Activated T-helper 2 cell treated with anti-CD3 and anti-CD28 coated beads, Interferon-gamma antibody, Interleukin-2, Interleukin-4, amounts not matched to agents 10 μg/mL and 5 μg/mL and 100 μg/mL, durations not matched to agents 14 hours and 24 hours and 36 hours (primary cell): ENCODE measurements at places on chromosomes 2 and 18.

DNA sequence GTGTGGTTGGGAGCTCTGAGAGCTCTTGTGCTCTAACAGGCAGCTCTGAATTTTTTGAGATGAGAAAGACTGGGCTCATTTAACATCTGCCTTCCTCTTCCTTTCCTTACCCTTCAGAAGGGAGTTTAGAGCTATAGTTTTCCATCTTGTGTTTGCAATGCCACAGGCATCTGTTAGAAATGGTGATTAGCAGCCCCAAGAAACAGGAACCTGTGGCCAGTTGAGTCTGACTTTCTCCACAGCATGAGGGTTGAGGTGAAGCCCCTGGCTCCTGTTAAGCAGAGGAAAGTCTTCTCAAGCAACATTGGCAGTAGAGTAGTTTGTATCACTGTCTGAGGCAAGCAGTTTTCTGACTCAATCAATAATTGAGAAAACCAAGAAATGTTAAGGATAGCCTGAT, 577.4 kb downstream of the ZEB2 start:
- H3K27ac ChIP-seq = no peak overlapping the region
- peaks cover 6% of the 10 kb centered on the region for H3K36me3 ChIP-seq
- H3K27me3 ChIP-seq = peaks cover 28% of the 10 kb centered on the region

DNA sequence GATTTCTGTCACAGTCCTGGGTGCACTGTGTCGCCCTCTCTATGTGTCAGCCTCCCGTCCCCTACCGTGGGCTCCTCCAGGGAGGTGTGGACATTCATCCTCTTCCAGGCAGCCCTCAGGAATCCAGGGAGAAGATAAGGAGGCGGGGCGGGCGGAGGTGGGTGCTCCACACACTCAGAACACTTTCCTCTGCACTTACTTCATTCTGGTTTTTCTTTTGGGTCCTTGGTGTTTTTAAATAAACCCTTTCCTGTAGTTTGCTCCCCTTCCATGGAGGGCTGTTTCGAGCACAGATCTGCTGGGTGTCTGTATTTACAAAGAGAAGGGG, 183.9 kb downstream of the FAM210A start:
- H3K27ac ChIP-seq = no peak overlapping the region
- no peak overlapping the region for H3K4me3 ChIP-seq
- peaks cover 14% of the 10 kb centered on the region for H3K4me1 ChIP-seq
- no peaks in the 10 kb centered on the region for H3K27me3 ChIP-seq

DNA sequence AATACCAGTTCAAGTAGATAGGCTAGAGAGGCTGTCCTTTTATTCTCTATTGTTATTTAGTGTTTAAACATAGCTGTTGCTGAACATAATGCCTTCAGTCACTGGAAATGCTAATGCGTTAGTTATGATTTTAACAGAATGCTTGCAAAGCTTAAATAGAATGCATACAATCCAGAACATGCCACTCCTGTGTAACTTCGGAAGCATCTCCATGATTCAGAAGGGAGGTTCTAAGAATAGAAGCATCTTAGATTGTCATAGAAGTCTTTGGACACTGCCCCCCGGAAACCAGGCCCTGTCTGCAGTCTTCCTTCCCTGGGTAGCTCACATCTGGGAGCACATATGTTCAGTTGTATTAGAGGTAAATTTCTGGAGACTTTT, 73.2 kb downstream of the ZNF532 start:
- peaks cover 4% of the 10 kb centered on the region for H3K4me1 ChIP-seq
- no peak overlapping the region for H3K27ac ChIP-seq
- H3K4me3 ChIP-seq = no peak overlapping the region
- DNase-seq = no peak
- H3K27me3 ChIP-seq = peaks cover 2% of the 10 kb centered on the region

DNA sequence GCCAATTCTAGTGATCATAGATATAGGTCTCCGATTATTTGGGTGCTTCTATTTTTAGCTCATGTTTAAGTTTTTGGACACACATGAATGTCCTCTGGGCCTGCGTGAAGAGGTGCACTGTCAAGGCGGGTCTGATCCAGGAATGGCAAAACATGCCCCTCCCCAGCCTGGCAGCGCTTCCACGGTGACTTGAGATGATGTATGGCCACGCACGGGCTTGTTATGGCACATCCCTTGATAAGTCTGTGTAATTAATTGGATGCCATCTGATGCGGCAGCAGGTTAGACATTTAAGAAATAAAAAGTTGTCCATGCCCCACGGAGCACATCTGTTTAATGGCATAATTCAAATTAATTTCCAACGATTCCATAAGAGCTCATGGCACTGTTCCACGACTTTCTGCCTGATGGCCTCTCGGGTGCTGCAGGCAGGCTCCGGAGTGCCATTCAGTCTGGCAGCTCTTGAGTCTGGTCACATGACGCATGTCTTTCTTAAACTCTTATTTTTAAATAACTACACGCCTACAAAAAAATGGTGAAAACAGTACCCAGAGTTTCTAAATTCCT, 151.4 kb downstream of the ACKR3 start:
- no peak overlapping the region for H3K27ac ChIP-seq
- no peak overlapping the region for H3K4me3 ChIP-seq
- no peak for DNase-seq

DNA sequence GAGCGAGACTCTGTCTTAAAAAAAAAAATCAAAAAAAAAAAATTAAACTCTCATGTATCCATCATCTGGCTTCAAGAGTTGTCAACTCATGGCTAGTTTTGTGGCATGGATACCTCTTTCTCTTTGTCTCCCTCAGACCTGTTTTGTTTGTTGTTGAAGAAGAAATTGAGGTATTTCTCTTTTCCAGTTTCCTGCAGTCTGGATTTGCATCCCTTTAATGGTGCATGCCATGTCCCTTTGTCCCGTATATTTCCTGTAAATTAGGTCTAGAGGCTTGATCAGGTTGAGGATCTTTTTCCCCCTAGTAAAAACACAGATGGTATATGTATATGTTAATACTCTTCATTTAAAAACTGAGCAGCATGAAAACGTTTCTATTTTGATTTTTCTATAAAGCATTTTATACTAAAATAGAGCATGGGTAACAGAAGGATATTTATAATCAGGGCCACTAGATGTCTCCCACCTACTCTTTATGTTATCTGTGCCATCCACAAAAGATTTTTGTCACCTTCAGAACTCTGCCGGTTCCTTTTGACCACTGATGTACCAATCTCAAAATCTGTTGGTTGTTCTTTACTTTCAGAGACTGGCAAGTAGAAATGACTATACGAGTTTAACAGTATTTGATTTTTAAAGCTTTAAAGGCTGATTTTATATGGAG, 80.1 kb downstream of the GALNT1 start:
- H3K36me3 ChIP-seq = peaks cover 22% of the 10 kb centered on the region
- H3K4me1 ChIP-seq = peaks cover 3% of the 10 kb centered on the region
- no peaks in the 10 kb centered on the region for H3K27me3 ChIP-seq
- DNase-seq = no peak
- no peak overlapping the region for H3K4me3 ChIP-seq
